ENCODE measurements at places on chromosomes 11 and 22.
A peak's percentile ranks its signal among the peaks of the same experiment; 100 is the strongest.

DNA sequence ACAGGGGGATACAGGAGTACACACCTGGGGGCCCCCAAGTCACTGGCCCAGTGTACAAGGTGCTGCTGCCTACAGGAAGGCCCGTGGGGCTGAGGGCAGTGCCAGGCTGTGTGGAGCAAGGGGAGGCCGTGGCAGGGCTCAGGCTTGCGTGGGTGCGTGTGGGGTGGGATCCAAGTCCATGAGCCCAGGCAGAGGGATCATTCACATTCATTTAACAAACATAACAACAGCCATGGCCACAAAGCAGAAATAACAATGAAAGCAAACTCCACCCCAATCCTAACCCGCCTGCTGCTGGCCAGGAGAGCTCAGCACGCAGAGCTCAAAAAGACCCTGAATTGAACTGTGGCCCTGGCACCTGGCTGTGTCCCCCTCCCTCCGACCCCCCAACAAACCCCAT lies 17.0 kb upstream of the SCGB1A1 start:
- DNase-seq = no peak

DNA sequence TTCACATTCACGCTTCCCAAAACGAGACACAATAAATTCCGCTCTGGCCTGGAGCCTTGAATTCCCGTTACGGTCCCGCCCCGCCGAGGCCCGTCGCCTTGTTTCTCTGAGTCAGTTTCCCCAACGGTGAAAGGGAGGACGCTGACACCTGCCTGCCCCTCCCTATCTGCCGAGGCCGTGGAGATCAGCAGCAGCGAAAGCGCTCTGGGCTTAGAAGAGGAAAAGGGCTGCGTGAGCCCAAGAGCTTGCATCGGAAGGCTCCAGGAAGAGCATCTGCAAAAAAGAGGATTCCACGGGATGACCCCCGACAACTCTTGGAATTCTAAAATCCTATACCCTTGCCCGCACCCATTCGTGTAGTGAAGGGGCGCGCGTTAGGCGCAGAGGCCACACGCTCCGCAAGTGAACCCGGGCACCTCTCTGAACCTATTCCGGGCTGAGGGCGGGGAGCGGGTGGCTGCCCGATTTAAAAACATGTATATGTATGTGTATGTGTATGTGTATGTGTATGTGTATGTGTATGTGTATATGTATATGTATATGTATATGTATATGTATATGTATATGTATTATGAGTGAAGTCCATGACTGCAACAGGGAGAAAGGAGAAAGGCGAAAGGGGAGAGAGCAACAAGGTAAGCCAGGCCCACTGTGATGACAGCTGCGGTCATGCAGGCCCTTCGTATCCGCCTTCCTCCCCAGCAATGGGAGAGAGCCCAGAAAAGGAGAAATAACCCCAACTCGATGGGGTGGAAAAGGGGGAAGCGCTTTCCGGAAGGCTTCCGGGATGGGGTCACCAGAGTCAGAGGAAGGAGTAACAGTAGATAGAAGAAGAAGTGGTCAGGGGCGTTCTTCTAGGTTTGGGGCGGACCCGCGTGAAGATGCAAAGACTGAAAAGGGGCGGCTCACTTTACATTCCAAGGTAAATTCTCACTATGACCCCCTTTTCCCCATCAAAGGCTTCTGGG lies 948 bp upstream of the MRTFA start:
- peak; percentile 23 for DNase-seq

GRCh38 chr11:76314741-76315090 lies 66.2 kb downstream of the THAP12 start:
- no peak for DNase-seq

GRCh38 chr11:100706179-100706578 lies 19.1 kb downstream of the ARHGAP42 start:
- DNase-seq = no peak

DNA sequence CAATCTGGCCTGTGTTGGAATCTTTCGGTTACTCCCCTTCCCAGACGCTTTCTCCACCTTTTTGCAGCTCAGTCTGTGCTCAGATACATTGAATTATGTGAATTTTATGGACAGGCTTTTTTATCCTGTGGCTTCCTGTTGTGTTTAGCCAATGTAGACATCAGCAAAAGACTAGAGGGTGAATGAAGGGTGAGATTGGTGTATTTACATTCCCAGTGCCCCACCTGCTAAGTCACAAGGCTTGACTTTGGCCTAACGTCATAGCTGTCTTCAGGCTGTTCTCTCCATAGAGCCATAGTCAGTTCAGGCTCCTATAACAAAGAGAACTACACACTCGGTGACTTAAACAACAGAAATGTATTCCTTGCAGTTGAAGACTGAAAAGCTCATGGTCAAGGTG lies 97.5 kb upstream of the FSHB start:
- DNase-seq = no peak

DNA sequence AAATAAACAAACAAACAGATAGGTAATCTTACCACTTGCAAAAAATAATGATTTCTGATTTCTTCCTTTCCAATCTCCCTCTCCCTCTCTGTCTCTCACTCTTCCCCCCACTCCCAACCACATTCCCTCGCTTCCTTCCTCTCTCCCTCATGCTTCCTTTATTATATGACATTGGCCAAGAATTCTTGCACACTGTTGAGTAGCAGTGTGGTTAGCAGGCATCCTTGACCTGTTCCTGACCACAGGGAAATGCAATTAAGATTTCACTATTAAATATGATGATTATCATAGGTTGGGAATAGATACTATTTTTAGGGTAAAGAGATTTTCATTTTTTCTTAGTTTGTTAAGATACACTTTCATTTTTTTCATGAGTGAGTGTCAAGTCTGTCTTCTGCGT lies 14.7 kb upstream of the PLAAT4 start:
- no peak for DNase-seq

GRCh38 chr11:48114740-48115139 lies 101.9 kb upstream of the OR4B1 start:
- no peak for DNase-seq

- DNase-seq = no peak
These were observed 5.4 kb upstream of the SAA2 start for GRCh38 chr11:18253778-18254338.
